ENCODE measurements at places on chromosomes 1 and 21.

DNA sequence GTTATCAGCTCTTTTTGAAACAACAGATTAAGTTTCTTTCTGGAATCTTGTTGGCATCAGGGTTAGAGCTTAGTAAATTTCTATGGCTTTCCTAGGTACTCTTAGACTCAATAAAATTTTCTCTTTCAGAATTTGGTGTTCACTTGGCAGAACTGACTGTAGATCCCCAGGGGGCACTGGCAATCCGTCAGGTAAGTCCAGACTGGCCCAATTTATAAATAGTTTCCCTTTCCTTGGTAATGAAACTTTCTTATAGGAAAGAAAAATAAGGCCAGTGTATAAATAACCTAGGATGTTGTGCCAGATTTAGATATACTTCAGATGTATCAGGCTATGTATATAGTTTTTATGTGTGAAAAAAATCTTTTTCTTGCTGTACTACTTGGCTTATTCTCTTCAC, 18.2 kb downstream of the IPO9 start:
- DNase-seq: no peak

DNA sequence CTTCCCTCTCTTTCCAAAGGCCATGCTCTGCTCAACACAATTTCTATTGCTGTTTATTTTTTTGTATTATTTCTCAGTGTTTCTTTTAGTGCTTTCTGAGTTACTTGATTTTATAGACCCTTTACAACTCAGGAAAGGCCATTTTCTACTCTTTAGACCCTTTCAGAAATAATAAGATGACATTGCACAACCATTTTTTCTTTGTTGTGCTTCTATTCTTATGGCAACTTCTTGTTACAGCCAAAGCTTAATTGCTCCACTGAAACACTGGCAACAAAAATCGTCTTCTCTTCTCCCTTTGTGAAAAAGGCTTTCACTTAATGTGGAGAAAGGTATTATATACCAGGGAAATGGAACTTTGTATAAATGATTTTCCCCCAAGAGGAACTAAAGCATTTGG, 39.0 kb upstream of the SAMSN1 start:
- no peak for DNase-seq

- no peak for DNase-seq
These were observed 81.0 kb upstream of the CD55 start for GRCh38 chr1:207240325-207241101.

DNA sequence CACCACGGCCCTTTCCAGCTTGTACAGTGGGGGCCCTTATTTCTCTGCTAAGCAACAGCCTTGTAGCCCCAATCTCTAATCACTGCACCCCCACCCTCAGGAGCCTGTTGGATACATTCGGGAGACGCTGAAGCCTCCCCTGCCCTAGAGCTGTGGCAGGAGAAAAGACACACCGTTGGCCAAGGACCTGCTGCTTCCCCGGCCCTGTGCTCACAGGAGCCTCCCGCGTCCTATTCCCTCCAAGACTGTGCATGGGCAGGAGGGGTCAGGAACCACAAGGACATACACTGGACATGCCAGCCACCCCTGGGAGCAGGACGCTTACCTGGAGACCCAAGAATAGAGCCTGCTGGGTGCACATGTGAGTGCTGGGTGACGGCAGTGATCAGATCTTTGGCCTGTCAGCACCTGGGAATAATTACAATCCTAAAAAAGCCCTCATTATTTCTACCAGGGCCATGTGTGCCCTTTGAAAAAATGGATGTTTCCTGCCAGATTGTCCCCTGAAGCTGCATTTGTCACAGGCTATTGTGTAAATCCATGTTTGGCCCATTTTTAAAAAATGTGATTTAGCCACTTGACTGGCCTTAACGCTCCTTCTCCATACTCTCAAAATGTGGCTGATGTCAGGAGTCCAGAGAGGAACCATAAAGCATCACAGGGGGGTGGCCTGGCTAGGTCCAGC, 590.6 kb downstream of the MATN1 start:
- DNase-seq: no peak

Measured in AG04450 (cell line).